ENCODE measurements at places on chromosomes 5 and 9. TPM values are rescaled to one million over a fixed set of nuclear protein-coding genes. Genes with fewer than 3 reads are reported as not detected.
A peak's percentile ranks its signal among the peaks of the same experiment; 100 is the strongest.

PCDHGC4 gene
- 0.65 TPM for total RNA-seq

C5orf34 gene
- total RNA-seq = 0.70 TPM

CDH12 gene
- total RNA-seq = not detected

ORM2 gene
- 4,103 TPM for total RNA-seq

- no peak for DNase-seq
Observed at GRCh38 chr5:156934450-156935211, 28.4 kb downstream of the TIMD4 start.

DNA sequence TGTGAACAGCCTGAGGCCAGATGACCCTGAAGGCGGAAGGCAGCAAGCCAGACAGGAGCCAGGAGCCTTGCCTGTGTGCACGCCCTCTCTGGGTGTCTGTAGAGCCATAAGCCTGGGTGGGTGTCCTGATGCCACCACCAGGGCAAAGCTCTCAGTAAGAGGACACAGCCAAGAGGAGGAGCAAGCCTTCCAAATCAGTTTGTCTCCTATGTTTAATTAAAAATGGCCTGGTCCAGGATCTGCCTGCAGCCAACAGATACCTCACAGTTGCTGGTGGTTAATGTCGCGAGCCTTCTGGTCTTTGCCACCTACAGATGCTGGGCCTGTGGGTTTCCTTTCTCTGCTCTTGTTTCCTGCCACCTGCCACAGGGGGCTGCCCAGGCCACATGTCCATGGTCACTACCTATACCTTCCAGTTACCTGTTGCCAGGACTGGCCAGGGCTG, 56.9 kb downstream of the SYK start:
- DNase-seq = no peak

- no peak for DNase-seq
Observed at GRCh38 chr9:87063871-87064270, 116.6 kb upstream of the GAS1 start.

GRCh38 chr9:128190516-128191405, 611 bp downstream of the CIZ1 start:
- peak; percentile 66 for DNase-seq

GRCh38 chr5:37565062-37565670, 186.0 kb downstream of the WDR70 start:
- no peak for DNase-seq

DNA sequence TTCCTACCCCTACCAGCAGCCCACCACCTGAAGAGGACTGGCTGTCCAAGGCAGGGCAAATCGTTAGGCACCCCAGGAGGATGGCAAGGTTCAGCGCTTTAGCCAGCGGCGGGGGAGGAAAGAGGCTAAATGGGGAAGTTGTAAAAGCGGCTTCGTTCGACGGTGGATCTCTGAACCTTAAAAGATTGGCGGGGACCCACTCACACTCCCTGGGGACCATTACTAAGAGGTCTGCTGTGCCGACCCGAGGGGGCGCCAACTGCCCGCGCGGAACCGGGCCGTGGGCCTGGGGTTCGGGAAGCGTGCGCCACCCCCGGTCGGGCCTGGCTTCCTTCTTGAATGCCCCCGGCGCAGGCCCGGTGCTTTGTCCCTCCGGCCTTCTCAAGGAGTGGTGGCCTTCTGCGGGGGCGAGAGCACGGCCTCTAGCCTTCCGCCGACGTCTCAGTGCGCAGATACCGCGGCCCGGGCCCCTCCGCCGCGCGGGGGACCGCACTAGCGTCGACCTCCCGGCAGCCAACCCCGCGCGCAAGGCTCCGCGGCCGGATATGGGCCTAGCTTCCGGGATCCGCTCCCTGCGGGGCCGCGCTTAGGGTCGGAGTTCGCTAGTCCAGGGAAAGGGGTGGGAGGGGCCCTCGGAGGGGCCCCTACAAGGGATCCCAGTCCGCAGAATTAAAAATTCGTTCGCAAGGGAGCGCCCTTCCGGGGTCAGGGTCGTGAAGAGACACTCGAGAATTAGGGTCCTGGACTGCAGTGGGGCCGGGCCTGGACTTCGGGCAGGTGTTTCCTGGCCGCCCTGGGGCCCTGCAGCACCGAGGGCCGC, 10.5 kb downstream of the NR2F1-AS1 start:
- DNase-seq = no peak

DNA sequence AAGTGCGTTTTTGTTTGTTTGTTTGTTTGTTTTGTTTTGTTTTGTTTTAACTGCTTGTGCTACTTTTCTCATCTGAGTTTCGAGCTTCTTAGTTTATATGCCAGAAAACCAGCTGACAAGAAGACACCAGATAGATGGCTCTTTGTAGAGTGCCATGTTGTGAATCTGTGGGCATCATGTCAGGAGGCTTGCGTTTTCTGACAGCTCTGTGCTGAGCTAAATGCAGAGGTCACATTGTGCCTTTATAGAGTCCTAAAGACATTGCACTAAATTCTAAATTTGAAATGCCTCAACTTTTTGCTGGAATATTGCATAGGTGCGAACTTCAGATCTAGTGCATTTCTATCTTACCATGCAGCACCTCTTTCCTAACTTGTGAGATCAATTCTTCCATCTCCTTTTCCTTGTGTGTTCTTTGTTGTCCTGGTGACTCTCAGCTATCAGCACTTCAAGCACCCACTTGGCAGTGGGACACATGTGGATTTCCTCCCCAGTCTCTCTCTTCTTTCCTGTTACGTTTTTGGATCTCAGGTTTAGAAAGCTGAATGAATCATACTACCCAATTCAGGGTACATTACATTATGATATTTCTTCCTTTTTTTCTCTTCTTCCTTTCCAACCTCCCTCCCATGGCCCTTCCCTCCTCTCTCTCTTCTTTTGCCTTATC, 379.0 kb upstream of the RPS23 start:
- no peak for DNase-seq

DNA sequence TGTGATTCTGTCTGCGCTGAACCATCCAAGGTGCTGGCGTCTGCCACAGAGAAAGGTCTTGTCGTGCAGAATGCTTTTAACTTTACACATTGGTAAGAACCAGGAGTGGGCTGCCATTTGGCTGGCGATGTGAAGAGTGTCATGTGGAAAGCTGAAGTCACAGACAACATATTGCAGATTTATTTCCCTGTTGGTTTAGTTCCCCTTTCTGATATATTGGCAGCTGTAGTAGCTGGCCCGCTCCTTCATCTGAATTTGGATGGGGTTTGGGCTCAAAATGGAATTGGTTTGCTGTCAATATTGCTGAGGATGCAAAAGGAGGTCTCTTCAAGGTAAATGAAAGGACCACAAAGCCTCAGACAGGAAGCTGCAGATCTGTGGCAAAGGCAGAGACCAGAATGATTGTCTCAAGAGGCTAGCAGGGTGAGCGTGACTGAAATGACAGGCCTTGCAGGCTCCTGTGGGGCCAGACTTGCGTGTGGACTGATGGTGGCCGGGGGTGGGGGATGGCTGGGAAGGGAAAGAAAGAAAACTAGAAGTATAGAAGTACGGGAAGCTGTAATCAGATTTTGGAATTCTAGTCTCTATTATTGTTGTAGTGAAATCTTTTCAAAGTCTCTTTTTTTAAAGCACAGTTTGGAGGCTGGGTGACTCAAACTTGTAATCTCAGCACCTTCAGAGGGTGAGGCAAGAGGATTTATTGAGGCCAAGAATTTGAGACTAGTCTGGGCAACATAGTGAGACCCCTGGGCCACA, 25.1 kb upstream of the CD180 start:
- DNase-seq = no peak

DNA sequence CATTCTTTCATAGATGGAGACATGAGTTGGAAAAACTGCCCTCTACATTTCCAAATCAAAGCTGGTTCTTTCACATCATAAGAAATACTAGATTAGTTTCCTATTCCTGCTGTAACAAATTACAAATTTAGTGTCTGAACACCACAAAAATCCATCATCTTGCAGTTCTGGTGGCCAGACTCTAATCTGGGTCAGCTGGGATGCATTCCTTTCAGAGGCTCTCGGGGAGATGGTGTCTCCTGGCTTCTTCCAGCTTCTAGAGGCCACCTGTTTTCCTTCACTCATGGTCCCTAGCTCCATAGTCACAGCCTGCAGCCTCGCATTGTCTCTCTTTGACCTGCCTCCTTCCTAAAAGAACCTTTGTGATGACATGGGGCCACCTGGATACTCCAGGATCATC, 65.2 kb downstream of the RETREG1 start:
- DNase-seq = no peak

DNA sequence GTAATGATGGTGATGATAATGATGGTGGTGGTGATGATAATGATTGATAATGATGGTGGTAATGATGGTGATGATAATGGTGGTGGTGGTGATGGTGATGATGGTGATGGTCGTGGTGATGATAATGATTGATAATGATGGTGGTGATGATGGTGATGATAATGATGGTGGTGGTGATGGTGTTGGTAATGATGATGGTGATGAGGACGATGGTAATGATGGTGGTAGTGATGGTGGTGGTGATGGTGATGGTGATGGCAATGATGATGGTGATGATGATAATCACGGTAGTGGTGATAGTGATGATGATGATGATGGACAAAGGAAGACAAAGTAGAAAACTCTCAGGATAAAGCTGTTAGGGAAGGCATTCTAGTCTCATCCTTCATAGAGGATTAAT, 310.5 kb downstream of the MSX2 start:
- no peak for DNase-seq

Measured in left lobe of liver (tissue), 2 donors.